Colonic mucosa (tissue), 4 donors: ENCODE measurements at places on chromosomes 6 and 20.

DNA sequence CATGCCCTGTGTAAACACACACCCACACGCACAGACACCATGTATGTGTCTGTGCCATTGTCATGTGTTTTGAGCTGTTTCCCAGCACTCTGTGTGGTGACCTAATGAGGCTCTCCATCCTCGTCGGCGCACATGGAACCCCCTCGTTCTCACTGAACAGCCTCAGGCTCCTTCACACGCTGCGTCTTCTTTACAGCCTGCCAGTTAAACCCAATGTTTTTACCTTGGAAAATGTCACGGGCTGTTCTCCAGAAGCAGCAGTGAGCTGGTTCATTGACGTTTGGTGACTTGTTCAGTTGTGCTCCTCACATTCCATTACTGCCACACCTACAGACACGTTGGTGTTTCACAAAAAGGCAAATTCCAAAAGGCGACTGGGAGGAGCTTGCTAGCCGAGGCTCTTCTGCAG is 201.0 kb upstream of the FOXQ1 start:
- DNase-seq: no peak

- DNase-seq: no peak
Observed at GRCh38 chr6:83096791-83097190, 29.3 kb downstream of the DOP1A start.

- no peak for DNase-seq
Observed at GRCh38 chr6:106168097-106168888, 82.2 kb downstream of the PRDM1 start.

- DNase-seq: no peak
Observed at GRCh38 chr6:170542031-170542719, 10.9 kb downstream of the PSMB1 start.
